ENCODE measurements at places on chromosomes 6 and 20.

GRCh38 chr6:111462770-111463391 lies 20.1 kb downstream of the REV3L start:
- DNase-seq: no peak

DNA sequence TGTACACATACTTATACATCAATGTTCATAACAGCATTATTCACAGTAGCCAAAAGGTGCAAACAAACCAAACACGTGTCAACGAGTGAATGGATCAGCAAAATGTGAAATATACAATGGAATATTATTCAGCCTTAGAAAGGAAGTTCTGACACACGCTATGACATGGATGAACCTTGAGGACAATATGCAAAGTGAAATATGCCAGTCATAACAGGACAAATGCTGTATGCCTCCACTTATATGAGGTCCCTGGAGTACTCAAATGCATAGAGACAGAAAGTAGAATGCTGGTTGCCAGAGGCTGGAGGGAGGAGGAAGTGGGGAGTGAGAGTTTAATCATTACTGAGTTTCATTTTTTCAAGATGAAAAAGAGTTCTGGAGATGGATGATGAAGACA lies 37.8 kb upstream of the IGF2R start:
- no peak for DNase-seq

DNA sequence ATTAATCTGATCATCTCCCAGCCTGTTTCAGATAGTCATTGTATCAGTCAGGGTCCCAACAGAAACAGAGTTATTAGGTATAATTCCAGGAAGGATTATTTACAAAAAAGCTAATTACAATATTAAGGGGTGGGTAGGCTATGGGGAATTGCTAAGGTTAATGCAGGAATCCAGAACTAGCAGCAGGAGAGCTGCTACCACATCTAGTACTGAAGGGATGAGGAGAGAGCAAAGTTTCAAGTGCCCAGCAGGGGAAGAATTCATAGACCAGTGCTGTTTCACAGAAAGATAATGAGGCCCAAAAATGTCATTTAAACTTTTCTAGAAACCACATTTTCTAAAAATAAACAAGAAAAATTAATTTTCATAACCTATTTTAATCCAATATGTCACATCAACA lies 284.2 kb downstream of the HACE1 start:
- no peak for DNase-seq

- no peak for DNase-seq
Observed at GRCh38 chr6:2310042-2310441, 64.6 kb upstream of the GMDS start.

DNA sequence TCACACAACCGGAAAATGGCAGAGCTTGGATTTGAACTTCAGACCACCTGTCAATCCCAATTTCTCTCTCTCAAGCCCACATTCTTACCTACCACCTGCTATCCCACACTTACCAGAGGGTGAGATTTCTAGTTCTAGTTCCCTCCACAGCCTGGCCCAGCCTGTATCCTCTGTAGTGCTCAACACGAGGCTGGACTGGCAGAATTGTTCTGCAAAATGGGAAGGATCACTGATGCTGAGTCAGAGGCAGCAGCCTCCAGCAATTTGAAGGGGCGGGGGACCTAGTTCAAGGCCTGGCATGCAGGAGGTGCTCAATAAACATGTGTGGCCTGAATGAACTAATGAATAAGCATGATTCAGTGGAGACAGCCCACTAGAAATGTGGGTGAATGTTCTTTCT lies 53.6 kb upstream of the TTPAL start:
- DNase-seq: no peak

GRCh38 chr6:13217206-13217905 lies 111.0 kb downstream of the TBC1D7 start:
- DNase-seq: no peak

DNA sequence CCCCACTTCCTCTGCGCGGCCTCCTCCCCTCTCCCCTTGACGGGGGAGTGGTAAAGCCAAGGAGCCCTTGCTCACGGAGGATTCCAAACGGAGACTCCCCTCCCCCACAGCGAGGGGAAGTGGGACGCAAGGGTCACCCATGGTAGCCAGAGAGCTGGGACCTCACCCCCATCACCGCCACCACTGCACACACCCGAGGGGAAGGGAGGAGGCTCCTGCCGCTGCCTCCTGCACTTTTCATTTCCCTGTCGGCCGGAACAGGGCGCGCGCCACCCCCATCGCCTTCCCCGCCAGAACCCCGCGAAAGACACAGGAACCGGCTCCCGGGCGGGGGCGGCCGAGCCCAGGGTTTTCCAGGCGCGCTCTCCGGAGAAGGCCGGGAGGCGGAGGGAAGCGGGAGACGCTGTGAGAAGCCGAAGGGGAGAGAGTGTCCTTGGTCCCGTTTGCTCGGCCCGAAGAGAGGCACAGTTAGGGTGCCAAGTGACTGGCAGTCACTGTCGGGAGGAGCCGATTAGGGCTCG lies 789 bp downstream of the CCND3 start:
- DNase-seq: no peak

- DNase-seq: no peak
Observed at GRCh38 chr6:108633436-108633835, 72.7 kb downstream of the FOXO3 start.

DNA sequence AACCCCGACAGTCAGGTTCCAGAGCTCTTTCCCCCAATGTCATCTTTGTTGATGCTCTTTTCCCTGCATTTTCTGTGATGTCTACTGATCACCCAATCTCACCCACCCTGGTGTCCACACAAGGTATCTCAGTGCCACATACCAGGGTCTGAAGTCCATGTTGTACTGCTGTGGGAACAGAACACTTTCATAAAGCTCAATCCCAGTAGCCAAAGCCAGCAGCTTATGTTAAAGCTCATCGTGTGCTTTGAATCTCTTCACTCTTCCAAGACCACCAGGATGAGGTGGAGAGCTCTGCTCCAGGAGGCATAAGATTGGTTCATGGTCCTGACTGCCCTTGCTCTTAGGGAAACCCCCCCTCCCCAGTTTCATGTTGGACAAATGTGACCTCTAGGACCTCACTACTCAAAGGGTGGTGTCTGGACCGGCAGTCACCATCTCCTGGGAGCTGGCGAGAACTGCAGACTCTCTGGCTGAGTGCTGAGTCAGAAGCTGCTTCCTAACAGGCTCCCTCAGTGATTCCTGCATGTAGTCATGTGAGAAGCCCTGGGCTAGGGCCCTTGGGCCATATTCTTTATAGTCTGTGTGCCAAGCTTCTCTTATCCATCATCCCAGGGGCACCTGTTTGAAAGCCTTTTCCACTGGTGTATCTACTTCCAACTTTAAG lies 13.4 kb upstream of the CPNE5 start:
- no peak for DNase-seq

DNA sequence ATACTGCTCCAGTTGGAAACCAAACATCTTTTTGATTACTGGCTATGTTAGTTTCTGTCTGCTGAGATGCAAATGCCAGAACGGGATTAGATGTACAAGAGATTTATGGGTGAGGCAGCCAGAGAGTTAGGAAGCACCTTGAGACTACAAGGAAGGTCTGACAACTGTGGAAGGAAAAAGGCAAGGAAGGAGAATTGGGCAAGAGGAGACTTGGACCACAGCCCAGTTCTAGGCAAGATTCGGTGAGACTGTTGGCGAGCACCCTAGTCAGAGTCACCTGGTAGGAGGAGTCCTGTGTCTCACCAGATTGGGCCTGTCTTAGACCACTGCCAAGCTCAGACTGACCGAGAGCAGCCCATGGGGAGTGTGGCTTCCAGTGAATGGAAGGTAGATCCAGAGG lies 91.8 kb upstream of the F13A1 start:
- DNase-seq: no peak

DNA sequence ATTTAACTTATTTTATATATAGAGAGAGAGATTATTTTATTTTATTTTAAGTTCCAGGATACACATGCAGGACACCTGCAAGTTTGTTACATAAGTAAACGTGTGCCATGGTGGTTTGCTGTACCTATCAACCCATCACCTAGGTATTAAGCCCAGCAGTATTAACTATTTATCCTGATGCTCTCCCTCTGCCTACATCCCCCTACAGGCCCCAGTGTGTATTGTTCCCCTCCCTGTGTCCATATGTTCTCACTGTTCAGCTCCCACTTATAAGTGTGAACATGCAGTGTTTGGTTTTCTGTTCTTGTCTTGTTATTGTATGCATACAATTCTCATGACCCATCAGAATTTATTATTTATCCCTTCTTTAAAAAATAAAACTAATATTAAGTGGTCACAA lies 34.6 kb downstream of the FKBP1C start:
- no peak for DNase-seq

GRCh38 chr6:6709106-6709505 lies 120.6 kb downstream of the LY86 start:
- DNase-seq: no peak

- DNase-seq: no peak
Observed at GRCh38 chr6:37160922-37161778, 8.8 kb upstream of the PIM1 start.

DNA sequence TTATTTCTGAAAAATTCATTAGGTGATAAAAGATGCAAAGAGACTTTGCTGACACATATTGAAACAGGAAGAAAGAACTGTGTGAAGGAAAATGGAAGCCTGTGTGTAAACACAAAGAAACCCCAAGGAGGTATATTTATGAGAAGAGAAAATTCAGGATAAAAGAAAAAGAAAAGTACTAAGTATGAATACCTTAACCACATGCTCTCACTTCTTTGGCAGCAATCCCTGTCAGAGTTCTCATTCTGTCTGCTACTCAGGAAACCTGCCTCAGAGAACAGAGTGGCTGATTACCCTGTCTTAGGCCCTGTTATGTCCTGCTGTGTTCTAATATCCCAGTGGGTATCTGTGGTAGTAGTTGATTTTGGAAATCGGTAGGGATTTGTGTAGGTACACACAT lies 457.9 kb downstream of the TBC1D32 start:
- no peak for DNase-seq

- no peak for DNase-seq
Observed at GRCh38 chr20:43963872-43964791, 49.5 kb downstream of the TOX2 start.

GRCh38 chr20:3843490-3843889 lies 3.1 kb upstream of the MAVS start:
- no peak for DNase-seq

- DNase-seq: no peak
Observed at GRCh38 chr6:32095338-32096086, 13.6 kb downstream of the TNXB start.

DNA sequence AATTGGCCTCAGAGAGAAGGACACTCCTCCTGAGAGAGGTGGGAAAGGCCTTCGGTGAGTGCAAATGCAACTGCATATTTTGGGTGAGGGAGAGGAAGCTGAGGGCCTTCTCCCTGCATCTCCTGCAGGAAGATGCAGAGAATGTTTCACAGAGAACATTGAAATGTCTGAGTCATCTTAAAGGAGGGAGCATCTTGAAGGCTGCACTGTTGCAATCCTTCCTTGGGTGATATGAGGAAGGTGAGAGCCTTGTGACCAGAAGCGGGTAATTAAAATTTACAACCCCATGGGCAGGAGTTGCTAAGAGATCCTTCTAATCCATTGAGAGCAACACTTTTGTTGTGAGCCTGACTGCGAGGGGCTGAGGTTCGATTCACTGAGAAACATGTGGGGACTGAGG lies 375.7 kb upstream of the MARCKS start:
- DNase-seq: no peak

GRCh38 chr20:38766071-38766470 lies 17.8 kb downstream of the ACTR5 start:
- DNase-seq: no peak

- DNase-seq: no peak
Observed at GRCh38 chr6:170286246-170286933, 4.5 kb downstream of the DLL1 start.

DNA sequence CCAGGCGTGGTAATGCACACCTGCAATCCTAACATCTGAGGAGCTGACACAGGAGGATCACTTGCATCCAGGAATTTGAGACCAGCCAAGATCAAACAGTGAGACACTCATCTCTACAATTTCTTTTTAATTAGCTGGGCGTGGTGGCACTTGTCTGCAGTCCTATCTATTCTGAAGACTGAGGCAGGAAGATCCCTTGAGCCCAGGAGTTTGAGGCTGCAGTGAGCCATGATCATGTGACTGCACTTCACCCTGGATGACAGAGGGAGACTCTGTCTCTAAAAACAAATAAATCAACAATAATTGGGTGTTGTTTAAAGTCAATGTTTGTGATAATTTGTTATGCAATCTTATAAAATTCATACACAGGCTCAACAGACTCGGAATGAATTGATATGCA lies 18.0 kb upstream of the HLA-A start:
- no peak for DNase-seq

DNA sequence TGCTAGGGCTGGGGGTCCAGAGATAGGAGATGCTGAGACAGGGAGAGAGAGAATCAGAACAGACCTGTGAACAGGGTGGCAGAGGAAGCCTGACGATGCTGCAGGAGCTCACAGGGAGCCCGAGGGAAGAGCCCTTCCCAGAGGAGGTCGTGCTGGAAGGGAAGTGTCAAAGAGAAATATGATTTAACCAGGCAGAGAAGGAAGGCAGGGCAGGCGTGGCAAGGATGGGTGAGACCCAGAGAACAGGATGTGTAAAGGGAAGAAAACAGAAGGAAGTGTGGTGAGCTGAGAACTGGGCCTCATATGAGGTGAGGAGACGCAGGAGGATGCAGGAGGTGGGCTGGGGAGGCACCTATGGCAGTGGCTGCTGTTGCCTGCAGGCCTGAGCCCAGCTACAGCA lies 105.6 kb downstream of the ZDHHC14 start:
- no peak for DNase-seq

DNA sequence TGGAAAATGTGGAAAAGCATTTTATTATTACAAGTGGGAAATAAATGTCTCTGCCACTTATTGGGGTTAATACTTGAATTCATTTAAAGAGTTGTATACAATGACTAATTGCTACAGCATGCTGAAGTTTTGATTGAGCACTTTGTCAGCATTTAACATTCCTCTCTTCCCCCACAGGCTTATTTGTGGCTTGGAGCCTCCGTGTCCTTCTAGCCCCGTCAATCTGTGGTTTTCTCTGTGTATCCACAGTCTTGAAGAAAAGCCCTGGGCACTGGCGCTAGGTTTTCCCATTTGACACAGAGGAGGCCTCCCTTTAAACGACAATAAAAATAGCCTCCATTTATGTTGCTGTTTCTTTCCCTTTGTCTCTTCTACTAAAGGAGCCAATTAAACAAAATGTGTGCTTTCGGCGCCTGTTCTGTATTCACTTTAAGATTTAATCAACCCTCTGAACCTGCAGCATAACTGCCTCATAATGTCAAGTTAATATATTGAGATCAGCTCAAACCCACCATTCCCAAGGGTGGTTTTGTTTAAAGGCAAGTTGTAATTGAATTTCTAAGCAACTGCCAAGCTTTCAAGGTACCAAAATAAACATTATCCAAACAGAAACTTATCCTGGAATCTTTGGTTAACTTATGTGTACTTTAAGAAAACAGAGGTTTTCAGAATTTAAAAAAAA lies 326.6 kb upstream of the RNF24 start:
- no peak for DNase-seq

- DNase-seq: no peak
Observed at GRCh38 chr6:22444330-22444729, 125.0 kb upstream of the HDGFL1 start.

Data from activated CD8-positive, alpha-beta memory T cell treated with anti-CD3 and anti-CD28 coated beads for 4 hours (primary cell).